ENCODE measurements at places on chromosomes 2 and 18.
A peak's percentile ranks its signal among the peaks of the same experiment; 100 is the strongest.

GRCh38 chr2:207530160-207531031 is 634 bp downstream of the CREB1 start:
- DNase-seq = peak; percentile 69

DNA sequence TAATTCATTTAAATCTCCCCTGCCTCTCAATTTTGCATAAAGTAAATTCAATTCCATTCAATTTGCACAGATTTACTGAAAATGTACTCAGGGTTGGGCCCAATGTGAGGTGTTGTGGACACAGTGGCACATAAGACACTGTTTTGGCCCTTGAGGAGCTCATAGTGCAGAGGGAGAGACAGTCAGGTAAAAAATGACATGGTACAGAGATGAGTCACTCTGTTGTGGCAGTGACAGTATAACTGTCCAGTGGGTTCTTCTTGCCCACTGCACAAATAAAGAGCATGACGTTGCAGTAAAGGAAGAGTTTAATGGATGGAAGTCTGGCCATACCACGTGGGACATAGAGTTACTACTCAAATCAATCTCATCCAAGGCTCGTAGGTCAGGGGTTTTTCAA is 400.3 kb upstream of the TRIB2 start:
- DNase-seq = no peak

GRCh38 chr2:192932376-192932775 is 737.6 kb upstream of the TMEFF2 start:
- no peak for DNase-seq

- DNase-seq = peak; percentile 26
These were observed 1.9 kb downstream of the OTX1 start for GRCh38 chr2:63052411-63053080.

- DNase-seq = no peak
These were observed 474.2 kb upstream of the MYT1L start for GRCh38 chr2:2805263-2805662.

DNA sequence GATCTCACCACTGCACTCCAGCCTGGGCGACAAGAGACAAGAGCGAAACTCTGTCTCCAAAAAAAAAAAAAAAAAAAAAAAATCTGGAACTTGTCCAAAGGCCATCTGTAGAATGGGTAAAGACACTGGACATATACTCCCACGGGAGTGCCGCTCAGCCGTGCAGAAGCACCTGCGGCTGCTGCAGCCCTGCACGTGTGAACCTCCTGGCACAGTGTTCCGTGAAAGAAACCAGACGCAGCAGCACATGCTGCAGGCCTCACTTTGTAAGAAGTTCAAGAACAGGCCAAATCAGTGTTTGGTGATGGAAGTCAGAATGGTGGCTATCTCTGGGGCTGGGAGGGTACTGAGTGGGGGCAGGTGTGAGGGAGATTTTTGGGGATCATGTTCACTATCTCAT is 6.5 kb downstream of the CHRND start:
- DNase-seq = no peak

DNA sequence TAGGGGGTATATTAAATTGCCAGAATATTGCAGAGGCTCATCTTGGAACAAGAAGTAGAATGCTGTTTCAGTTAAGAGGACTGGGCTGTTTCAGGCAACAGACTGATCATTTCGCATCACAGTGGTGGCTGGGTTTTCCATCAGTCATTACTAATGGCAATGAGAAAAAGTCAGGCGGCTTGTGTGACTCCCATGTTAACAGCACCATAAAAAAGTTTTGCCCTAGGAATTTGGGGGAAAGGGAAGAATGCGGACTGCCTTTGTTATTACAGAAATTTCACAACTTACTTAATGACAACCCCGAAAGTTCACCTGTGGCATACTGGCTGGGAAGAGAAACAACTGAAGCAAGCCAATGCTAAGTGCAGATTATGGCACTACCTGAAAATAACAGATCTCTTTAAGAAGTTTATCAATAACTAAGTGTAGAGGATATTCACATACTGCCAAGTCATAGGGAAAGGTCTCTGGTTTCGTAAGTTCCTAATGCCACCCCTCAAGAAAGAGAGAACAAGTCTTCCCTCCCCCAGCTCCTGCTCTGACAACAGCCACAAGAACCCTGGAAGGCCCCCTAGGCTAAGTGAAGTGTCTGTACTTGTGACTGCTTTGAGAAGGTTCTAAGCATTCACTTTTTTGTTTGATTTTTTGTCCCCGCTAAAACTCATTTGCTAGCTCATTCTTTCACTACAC is 40.5 kb upstream of the AP1S3 start:
- DNase-seq = no peak
